ENCODE measurements at places on chromosomes 7 and 10.

GRCh38 chr10:70714245-70714644 lies 41.9 kb downstream of the ADAMTS14 start:
- DNase-seq = no peak

GRCh38 chr10:113096128-113096996 lies 146.3 kb downstream of the TCF7L2 start:
- DNase-seq = no peak

DNA sequence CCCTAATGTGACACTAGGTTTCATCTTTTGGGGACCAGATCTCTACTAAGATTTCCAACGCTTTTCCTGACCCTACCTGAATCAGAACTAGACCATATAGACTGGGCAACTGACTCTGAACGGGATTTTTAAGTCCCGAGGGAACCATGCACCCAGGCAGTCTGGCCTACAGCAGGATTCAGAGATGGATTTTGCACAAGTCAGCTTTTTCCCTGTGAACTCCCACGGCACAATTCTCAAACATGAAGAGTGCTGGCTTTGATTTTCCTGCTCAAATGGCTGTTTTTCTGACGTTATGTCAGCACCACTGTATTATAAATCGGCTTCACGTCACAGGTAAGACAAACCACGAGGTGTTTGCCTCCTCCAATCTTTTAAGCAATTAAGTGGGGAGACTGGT lies 409.1 kb downstream of the TCERG1L start:
- no peak for DNase-seq

DNA sequence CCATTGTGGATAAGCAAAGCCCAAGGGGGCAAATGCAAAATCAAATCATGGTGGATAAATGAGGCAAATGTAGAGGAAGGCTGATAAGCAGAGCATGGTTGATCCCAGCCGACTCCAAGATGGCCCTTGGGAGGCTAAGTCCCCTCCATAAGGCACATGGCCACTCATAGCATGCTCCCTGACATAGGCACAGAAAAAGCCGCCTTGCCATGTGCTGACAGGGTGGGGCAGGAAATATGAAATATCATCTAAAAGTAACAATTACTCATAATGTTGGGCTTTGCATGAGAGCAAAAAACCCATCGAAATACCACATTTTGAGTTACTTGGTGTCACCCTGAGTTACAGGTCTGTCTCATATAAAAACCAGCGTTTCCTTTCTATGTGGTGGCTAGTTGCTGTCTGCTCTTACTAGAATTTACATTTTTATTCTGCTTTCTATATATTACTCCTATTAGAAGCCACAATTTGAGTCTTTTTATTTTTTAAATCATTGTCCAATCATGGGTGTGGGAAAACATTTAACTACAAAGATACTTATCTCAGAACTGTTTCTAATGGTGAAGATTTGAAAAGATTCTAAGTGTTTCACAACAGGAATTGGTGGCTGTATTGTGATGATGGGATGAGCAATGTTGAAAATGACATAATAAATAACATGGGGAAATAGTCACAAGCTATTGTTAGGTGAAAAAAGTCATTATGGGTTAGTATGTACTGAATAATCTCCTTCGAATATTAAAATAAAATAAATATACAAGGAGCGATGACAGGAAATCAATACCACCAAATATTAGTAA lies 102.7 kb downstream of the CUBN start:
- no peak for DNase-seq

DNA sequence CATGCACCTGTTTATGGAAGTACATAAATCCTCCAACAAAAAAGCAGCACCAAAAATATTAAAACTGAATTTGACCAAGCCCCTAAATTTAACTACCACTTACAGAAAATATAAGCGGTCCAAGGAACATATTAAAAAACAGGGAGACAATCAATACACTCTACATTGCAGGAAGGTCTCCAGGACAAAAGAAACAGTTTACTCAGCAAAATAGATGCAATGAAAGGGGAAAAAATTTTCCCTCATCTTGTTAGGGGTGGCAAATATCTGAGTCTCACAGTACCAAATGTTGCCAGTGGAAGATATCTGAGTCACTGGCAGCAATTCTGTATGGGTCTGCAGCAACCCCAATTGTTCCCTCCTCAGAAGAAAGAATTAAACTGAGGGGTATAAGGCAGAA lies 50.4 kb downstream of the NAMPT start:
- no peak for DNase-seq

DNA sequence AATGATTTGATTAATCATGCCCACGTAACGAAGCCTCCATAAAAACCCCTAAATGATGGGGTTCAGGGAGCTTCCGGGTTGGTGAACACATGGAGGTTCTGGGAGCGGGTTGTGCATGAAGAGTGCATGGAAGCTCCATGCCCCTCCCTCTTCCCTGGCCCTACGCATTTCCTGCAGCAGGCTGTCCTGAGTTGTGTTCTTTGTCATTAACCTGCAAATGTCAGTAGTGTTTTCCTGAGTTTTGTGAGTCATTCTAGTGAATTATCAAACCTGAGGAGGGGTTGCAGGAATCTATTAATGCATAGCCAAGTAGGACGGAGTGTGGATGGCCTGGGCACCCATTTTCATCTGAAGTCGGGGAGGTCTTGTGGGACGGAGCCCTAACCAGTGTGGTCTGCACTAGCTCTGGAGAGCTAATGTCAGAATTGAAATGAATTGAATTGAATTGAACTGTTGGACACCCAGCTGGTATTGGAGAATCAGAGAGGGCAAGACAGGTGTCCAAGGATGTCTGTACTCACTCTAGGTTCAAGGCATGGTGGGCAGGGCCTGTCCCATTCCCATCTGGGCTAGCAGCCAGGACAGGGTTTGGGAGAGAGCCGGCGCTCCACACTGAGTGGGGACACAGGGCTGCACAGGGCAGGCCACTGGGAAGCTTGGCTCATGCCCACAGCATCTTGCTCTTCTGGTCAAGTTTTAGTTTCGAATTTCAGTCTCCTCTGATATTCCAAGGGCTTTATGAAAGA lies 22.3 kb upstream of the ARHGAP22 start:
- no peak for DNase-seq

- DNase-seq = no peak
Observed at GRCh38 chr7:120941064-120941463, 9.5 kb upstream of the ING3 start.

DNA sequence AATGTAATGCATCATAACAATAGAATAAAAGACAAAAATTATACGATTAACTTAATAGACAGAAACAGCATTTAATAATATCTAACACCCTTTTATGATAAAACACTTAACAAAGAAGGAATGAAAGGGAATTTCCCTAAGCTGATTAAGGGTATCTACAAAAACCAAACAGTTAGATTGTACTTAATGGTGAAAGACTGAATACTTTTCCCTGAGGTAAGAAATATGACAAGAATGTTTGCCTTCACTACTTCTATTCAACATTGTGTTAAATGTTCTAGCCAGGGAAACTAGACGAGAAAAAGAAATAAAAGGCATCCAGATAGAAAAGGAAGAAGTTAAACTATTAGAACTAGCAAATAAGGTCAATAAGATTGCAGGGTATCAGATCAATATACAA lies 276.9 kb downstream of the BAMBI start:
- DNase-seq = no peak

All from NCI-H2171 (cell line).